Nephron progenitor cell (in vitro differentiated cells): ENCODE measurements at places on chromosomes 4 and X.

GRCh38 chr4:177131736-177132135 is 177.9 kb upstream of the NEIL3 start:
- DNase-seq, result no peak

GRCh38 chr4:135553213-135553612 is 1351.6 kb upstream of the PABPC4L start:
- no peak for DNase-seq

GRCh38 chr4:158805635-158806471 is 37.0 kb downstream of the FNIP2 start:
- no peak for DNase-seq

DNA sequence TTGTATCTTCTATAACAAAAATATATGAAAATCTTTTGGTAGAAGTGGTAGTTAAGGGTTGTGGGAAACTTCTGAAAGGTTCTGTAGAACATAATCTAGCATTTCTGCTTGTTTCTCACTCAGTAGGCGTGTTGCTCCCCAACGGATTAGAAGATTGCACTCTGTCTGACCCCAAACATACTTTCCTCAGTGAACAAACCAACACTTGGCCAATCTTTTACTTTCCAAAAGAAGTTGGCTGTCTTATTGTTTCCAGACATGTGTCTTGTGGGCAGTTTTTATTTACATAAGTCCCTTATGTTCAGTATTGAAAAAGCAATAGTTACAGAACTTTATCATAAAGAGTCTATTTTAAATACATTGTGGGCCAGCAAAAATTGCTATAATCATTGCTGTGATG is 312.8 kb upstream of the EPHA5 start:
- DNase-seq, result no peak

DNA sequence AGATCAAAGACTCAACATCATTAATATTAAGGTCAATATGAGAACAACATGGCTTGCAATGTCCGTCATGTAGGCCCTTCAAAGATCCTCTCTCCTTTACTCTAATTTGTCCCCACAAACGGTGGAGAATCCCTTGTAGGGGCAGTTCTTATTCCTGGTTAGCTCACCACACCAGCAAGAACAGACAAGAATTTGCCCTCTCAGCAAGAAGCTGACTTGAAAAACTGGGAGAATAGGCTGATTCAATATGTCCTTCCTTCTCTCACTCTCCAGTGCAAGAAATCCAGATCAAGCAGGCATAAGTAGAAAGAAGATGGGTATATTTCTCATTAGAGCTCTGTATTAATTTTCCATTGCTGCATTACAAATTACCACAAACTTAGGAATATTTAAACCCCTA is 704.2 kb upstream of the SLIT2 start:
- no peak for DNase-seq

DNA sequence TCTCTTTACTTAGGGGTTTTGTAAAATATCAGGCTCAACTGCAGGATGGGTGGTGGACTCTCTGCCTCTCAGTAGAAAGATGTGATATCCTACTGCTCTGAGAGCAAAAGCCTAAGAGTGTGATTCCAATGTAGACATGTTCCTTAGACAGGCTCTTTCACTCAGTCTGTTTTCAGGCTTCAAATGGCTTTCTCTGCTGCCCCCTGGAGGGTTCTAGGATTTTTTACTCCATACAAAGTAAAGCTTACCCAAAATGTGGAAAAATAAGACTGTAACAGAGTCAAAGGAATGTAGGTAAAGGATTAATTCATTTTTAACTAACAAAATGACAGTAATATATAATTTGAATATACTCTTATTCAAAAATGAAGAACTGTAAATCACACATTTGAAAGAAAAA is 32.1 kb downstream of the ZGRF1 start:
- peak; percentile 50 for DNase-seq

DNA sequence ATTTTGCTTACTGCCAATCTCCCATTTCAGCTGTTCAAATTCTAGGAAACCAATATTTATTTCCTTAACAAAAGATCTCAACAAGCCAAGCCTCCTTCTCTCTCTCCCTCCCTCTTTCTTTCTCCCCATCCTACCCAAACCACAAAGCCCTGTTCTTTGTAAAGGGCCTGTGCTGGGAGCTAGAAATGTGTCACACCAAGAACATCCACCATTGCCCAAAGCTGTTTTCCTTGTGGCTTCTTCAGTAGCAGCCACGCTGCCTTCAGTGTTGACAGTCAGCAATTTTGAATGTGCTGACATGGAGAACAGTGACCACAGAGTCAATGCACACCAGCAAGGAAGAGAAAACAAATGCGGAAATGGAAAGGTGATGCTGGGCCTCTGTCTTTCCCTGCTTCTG is 203.0 kb downstream of the MAML3 start:
- DNase-seq, result no peak

GRCh38 chrX:108033890-108034289 is 11.0 kb upstream of the VSIG1 start:
- no peak for DNase-seq

GRCh38 chr4:38449506-38450174 is 214.4 kb upstream of the KLF3 start:
- DNase-seq, result no peak

DNA sequence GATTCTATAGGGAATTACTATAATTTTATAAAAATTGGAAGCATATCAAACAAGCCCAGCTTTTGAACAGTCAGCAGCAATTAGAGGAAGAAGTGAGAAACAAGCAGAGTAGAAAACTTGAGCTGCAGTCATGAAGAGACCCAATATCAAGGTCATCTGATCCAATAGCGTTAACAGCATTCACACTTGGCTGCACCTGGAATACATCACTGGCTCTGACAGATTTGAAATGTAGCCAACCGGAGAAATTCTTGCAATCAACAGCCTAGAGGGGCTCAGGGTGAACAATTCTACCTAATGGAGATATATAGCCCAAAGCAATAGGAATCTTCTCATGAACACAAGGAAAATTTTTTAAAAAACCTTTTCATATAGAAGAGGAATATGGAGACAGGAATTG is 13.6 kb downstream of the DDX53 start:
- peak; percentile 9 for DNase-seq

DNA sequence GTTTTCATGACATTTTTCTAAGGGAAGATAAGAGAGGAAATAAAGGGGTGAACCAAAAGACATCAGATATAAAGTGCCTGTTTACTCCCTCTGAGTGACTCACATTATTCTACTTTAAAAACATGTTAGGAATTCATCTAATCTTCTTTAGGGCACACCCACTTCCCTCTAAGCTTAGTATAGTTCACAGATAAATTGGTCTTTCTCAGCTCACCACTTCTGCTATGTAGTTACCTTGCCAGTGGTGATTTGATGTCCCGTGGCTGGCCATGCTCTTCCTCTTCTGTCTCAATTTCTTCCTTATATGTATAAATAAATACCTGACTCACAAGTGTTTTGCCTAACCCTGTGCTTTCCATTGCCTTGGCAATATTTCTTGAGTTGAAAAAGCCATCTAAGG is 96.8 kb downstream of the PDLIM5 start:
- DNase-seq, result no peak

- DNase-seq, result no peak
Measured at GRCh38 chrX:13101441-13102139, 57.2 kb upstream of the FAM9C start.

DNA sequence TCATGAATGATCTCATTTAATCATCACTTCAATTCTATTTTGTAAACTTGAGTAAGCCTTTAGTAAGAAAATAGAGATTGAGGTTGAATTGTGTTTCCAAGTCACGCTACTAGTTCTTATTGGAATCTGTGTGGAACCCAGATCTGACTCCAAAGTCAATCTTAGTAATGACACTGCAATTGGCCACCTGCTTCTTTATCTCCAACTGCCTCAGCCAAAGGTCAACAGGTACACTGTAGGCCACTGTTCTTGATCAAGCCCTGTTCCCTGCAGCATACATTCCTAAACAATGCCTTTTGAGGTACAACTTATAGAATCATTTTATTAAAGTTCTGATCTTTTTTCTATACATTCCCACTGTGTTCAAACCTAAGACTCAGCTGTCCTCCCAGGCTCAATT is 45.5 kb upstream of the CXCL13 start:
- no peak for DNase-seq

- no peak for DNase-seq
Measured at GRCh38 chr4:37073226-37073840, 171.2 kb upstream of the NWD2 start.

DNA sequence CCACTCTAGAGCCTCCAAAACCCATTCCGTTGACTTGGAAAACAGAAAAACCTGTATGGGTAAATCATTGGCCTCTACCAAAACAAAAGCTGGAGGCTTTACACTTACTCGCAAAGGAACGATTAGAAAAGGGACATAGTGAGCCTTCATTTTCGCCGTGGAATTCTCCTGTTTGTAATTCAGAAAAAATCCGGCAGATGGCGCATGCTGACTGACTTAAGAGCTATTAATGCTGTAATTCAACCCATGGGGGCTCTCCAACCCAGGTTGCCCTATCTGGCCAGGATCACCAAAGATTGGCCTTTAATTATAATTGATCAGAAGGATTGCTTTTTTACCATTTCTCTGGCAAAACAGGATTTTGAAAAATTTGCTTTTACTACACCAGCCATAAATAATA is 60.8 kb downstream of the ZNF732 start:
- DNase-seq, result peak; percentile 8

GRCh38 chr4:25535278-25535677 is 120.4 kb upstream of the SLC34A2 start:
- peak; percentile 12 for DNase-seq

GRCh38 chr4:11799196-11799595 is 370.5 kb upstream of the HS3ST1 start:
- DNase-seq, result no peak

GRCh38 chr4:2058264-2059045 is 672 bp upstream of the NAT8L start:
- peak; percentile 59 for DNase-seq

GRCh38 chrX:9758021-9758638 is 7.5 kb downstream of the GPR143 start:
- no peak for DNase-seq

DNA sequence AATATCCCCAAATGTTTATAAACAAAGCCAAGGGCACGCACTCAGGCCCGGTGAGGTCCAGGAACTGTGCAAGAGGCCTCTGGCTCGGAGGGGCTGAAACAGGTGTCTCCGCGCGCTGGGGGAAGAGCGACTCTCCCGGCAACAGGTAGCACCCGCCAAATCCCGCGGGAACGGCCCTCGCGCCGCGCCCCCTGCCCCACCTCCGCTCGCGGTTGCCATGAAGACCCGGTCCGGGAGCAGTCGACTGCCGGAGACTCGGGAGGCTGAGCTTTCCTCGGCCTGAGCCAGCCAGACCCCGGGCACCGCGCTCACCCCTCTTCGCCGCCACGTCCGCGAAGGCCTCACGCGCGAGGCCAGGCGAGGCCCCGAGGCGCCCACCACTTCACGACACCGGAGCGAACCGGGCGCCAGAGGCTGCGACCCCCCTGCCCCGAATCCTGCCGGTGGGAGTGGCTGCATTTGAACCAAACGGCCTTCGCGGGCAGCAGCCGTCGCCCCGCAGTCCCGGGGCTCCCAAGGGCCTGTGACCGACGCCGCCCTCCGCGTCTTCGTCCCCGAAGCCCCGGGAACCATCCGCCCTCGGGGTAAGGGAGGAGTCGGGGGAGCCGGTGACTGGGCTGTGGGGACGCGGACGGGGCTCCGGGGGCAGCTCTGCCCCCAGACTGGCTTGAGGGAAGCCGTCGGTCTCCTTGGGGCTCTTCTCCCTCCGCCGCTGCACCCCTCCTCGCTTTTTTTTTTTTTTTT is at the start of gene NSUN7:
Gene NSUN7, plus strand, starts transcription at position 239 of the 744 bp plus-strand sequence. CDS start 739 bp downstream, outside the sequence.
- peak; percentile 79 for DNase-seq

DNA sequence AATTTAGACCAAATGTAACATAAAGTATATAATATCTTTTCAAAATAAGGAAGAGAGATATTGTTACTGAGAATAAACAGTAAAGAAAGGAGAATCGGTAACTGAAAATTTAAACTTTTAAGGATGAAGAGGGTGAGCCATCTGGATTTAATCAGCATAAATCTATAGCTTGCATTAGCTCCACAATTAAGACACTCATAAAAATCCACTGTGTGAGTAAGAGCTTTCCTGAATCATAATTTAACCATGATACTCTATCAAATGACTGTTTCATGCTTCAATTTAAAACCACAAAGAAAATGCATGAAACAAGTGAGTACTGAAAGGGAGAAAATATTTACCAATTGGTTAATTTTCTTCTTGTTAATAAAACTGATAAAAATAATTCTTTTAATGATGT is 951.5 kb upstream of the SLIT2 start:
- no peak for DNase-seq

DNA sequence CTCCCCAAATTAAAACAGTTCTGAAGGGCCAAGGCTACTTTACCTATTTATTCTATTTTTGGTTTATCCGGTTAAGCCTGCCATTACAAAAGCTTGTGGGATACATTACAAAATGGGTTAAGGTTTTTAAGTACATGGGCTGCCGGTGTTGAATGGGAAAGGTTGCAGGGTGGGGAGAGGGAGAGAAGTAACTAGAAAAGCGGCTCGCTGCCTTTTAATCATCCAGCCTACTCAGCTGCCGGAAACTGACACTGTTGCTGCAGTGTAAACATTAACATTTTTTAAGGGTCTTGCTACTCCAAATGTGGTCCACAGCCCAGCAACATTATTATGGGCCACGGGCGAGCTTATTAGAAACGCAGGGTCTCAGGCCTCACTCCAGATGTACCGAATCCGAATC is 1.5 kb upstream of the IL1RAPL1 start:
- DNase-seq, result no peak

GRCh38 chrX:24229976-24230375 is 80.4 kb downstream of the ZFX start:
- DNase-seq, result no peak

DNA sequence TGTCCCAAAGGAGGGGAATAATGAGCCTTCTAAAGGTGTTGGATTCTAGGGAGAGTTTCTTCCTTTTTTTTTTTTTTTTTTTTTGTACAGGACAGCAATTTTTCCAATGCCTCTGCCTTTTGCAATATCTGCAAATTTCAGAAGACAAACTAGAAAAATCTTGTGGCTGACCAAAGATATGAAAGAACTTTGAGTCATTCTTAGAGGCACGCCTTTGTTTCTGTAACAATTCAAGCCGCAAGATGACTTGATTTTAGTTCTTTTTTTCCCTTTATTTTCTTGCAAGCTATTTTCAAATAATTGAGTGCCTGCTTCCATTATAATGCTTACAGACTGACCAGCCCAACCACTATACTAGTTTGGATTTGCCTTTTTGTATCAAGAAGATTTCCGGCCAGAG is 47.6 kb upstream of the UXT start:
- no peak for DNase-seq

DNA sequence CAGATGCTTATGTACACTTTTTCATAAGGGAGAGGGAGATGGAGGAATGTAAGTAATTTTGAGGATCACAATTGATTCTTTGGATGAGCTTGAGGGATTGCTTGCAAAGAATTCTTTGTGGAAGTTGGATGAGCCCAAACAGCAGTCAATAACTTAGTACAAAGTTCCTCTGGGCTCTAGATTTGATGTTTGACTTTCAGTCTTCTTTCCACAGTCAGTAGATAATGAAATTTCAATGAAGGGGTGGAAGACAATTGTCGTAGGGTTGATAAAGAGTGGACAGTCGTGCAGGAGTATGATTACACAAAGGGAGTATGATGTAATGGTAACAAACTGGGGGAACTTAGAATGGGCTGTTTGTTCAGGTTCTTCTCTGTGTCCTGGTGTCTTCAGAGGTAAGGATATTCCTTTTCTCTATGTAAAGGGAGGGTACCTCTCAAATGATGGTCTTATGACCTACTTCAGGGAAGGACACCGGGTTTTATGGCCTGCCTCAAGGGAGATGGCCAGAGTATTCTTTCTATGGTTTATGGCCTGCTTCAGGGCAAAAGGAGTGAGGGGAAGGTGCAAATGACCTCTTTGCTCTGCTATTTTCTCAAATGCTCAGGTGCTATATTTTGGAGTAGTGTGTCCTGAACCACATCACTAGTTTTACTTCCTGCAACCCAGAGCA is 1.7 kb upstream of the ABRAXAS1 start:
- no peak for DNase-seq

GRCh38 chr4:105851196-105851595 is 44.1 kb upstream of the NPNT start:
- no peak for DNase-seq
